GM20000 (cell line): ENCODE measurements at places on chromosomes 12 and 14.

DNA sequence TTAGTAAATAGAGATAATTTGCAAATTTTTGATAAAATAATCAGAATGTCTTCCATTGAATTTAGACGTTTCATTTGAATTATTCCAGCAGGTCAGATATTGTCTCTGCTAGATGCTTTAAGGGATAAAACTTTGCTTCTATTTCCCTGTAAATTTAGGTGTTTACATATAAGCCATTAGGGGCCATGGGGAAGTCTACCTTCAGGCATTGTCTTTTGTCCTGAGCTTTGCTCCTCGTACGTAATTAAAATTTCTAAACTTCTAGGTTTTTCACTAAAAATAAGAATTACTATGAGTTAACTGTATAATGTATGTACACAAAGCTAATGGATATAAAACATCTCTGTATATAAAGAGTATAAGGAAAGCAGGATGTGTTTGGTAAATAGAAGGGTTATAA lies 24.1 kb upstream of the CD69 start:
- DNase-seq, result no peak

- DNase-seq, result no peak
These were observed 75.9 kb downstream of the TTLL5 start for GRCh38 chr14:75736845-75737485.

DNA sequence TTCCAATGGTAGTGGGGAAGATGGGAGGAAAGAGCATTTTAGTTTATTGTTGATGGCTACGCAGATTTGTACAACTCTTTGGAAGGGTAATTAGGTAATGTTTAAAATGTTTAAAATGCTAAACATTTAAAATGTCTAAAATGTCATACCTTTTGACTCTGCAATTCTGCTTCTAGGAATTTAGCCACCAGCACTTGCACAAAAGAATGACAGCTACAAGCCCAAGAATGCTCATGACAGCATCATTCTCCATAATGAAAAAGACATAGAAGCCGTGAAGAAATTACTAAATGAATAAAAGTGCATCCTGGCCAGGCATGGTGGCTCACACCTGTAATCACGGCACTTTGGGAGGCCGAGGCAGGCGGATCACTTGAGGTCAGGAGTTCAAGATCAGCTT lies 19.9 kb upstream of the DYNC1H1 start:
- no peak for DNase-seq

DNA sequence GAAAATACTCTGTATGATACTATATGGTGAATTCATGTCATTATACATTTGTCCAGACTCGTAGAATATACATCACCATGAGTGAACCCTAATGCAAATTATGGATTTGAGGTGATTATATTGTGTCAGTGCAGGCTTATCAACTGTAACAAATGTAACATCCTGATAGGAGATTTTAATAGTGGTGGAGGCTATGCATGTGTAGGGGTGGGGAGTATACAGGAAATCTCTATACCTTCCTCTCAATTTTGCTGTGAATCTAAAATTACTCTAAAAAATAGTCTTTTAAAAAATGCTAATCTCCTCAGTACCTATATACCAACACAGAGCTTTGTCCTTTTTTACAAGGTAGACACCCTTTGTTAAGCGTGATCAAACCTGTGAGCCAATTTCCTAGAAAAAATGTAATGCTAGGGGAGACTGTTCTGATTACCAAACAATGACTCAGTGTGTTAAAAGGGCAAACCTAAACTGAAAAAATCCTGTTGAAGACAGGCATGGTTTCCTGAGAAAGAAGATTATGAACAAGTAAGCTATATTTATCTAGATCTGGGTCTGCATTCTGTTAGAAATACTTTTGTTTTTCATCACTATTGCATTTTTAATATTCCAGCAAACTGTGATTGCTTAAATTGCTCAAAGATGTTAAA lies 170.9 kb downstream of the DUSP6 start:
- no peak for DNase-seq

- DNase-seq, result no peak
These were observed 2.3 kb upstream of the ZNF705A start for GRCh38 chr12:8154526-8154925.

- no peak for DNase-seq
These were observed 3.5 kb upstream of the ACACB start for GRCh38 chr12:109112720-109113465.
